ENCODE measurements at places on chromosomes 5 and 9.

DNA sequence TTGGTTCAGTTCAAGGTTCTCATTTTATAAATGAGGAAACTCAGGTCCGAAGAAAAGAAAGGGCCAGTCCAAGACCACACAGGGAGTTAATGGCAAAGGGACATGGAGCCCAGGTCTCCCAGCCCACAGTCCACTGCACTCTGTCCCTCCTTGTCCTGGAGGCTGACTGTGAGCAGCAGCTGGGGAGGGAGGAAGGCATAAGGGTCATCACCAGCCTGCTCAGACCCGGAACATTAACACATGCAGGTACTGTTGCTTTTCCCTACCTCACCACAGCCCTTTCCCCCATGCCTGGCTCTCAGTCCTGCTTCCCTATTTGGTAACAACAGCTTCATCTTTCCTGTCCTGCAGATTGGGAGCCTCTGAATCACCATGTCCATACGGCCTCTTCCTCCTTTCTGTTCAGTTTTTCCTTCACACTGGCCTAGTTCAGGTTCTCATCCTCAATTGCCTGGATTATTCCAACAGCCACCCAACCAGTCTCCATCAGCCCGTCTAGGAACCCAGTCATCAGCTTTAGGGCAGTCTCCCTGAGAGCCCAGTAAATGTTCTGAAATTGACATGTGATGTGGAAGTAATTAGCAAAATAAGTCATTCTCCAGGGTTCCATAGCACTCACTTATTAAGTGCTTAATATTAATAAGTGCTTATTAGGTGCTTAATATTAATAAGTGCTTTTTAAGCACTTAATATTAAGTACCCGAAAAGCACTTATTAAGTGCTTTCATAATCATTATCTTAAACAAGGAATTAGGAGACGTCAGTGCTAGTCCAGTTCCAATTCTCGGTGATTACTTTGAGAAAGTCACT is 4.3 kb downstream of the GPX3 start:
- no peak for DNase-seq

DNA sequence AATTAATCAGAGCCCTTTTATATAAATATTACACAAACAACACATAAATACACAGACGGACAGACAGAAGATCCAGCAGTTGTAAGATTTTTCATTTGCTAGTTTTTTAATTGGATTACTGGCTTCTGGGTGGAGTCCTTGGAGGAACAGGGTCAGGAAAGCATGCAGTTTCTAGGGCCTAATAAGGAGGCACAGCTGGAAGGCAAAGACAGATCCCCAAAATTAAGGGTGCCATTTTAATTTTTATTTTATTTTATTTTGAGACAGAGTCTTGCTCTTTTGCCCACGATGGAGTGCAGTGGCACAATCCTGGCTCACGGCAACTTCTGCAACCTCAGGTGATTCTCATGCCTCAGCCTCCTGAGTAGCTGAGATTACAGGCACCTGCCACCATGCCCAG is 49.5 kb downstream of the PTGS1 start:
- DNase-seq = no peak

GRCh38 chr5:135382981-135383380 is 16.1 kb downstream of the MACROH2A1 start:
- DNase-seq = no peak

GRCh38 chr5:78511121-78511906 is 137.3 kb downstream of the LHFPL2 start:
- DNase-seq = peak; percentile 41

DNA sequence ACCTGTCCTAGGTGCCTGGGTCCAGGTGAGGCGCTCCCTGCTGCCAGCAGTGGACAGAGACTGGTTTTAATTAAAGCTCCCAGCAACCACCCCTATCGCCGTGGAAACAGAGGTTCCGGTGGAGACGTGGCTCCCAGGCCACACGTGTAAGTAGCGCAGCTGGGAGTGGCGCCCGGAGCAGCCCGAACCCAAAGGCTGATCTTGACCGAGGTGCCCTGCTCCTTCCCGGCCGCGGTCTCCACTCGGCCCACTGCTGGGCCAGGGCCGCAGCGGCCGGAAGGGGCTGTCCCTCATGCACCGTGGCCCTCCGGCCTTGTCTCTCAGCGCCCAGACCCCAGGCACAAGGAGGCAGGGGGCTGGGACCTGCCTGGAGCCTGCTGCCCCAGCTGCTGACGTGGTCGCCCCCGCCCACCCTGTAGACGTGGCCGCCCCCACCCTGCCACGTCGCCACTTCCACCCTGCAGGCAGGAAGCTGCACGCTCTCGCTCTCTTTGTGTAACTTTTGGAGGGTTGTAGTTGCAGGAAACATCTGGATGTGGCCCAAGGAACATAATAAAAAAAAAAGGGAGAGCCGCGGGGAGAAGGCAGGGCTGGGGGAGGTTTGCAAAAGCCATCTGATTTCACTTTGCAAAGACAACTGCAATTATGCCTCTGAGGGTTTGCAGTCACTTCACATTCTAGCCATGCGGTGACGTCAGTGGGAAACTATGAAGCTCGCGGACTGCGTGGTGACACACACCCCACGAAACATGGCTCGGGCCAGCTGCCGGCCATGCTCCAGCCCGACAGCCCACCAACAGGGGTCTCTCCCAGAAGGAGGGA is 129.9 kb downstream of the RXRA start:
- DNase-seq = peak; percentile 90

DNA sequence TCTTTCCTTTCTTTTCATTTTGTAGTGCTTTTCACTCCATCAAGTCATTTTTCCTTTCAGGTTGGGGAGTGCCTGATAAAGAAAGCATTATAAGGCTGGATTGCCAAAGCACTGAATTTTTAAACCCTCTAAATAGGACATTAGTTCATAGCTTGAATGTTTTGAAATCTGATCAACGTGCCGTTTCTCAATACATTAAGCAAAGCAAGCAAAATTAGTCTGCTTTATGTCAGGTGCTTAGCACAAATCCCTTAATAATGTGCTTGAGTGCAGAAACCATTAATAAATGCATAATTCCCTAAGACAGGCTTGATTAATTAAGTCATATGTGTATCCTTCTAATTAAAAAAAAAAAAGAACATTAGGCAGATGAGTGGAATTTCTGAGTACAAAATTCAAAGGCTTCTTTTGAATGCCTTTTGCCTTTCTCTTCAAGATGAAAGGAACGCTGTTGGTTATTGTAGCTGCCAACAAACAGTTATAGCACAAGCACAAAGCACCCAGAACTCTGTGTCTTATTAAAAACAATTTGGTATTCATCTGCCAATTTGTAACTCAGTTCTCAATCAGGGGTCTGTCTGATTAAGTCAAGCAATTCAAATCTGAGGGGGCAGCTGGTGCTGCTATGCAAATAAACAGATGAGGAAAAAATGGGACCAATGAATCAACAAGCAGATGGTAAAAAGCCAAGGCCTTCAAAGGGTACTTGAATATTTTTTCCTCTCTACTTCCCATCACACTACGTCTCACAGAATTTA is 233.7 kb downstream of the TLE1 start:
- DNase-seq = no peak

DNA sequence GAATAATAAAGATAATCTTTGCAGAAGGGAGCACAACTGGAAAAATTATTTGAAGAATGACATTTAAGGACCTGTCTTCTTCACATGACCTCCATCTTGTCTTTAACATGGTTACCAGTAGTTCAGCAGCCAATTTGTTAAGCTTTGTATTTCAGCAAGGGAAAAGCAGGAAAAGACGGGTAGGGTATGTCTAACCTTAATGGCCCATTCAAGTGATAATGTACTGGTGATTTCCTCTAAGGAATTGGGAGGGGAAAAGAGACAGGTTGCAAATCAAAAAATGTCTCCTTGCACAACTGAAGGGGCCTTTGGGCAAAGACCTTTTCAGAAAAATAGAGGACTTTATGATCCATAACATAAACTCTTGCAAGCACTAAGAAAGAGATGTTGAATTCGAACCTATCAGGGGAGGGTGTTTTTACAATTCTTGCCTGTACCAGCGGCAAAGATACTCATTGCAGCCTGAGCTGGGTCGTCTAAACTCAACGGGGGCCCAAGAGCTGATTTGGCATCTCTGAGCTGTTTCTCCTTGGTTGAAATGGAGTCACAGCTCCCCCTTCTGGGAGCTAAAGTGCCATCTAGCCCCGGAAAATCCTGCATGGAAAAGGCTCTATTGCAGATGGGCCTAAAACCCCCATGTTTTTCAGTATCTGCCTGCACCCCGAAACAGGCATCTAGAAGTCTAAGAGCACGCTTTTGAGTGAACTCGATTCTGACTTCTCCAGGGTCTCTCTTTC is 3.8 kb downstream of the BRINP1 start:
- DNase-seq = no peak

DNA sequence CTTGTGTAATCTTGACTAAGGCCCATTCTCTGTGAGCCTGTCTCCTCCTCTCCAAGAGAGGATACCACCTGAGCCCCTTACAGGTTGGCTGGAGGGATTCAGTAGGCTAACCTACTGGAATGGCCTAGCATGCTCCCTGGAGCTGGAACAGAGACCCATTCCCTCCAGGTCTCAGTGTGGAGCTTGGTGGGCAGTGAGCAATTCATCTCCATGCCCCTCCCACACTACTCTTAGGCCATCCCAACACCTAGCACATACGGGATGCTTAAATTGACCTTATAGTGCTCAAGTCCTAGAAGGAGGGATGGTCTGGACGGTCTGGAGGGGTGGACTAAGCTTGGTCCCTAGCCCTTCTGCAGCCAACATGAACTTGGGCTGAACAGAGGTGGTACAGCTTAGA is 75.6 kb downstream of the CRB2 start:
- no peak for DNase-seq

All from left ventricle myocardium superior (tissue), 1 donor.